ENCODE measurements at places on chromosomes 2 and 18. TPM values are rescaled to one million over a fixed set of nuclear protein-coding genes. Genes with fewer than 3 reads are reported as not detected.

DNA sequence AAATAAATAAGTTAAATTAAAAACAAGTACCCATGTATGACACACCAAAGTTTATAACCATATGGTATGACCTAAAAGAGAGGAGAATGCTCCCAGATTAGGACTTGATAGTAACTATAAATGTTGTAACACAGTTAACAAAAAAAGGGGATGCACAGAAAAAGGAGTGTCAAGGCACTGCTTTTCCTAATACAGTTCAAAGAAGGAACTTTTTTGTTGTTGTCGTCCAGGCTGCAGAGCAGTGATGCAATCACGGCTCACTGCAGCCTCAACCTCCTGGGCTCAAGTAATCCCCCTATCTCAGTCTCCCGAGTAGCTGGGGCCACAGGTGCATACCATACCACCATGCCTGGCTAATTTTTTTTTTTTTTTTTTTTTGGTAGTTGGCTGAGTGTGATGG is 2.7 kb downstream of the NARS1 start:
- peaks cover 2% of the 10 kb centered on the region for H3K36me3 ChIP-seq
- H3K27me3 ChIP-seq = no peaks in the 10 kb centered on the region
- H3K4me3 ChIP-seq = no peak overlapping the region

GRCh38 chr2:14475994-14476393 is 156.5 kb upstream of the LRATD1 start:
- no peaks in the 10 kb centered on the region for H3K27me3 ChIP-seq
- no peaks in the 10 kb centered on the region for H3K36me3 ChIP-seq
- H3K27ac ChIP-seq = no peak overlapping the region
- no peak for DNase-seq

DNA sequence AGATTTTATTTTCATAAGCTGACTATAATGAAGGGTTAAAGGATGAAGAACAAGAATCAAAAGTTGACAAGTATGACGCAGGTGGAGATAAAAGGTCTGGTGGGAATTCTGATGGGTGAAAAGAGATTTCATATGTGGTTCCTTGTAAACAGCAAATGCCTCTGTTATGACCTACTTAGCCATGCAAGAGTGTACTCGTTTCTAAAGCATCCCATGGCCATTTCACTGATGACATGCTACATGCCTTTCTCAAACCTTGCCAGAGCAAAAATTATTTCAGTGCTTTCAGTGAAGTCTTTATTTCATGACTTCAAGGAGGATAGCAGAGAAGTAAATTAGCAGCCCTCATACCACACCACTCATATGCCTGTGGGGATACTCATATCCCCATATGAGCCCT is 71.7 kb downstream of the FEZ2 start:
- no peak overlapping the region for H3K27ac ChIP-seq
- DNase-seq = no peak
- no peaks in the 10 kb centered on the region for H3K36me3 ChIP-seq
- H3K27me3 ChIP-seq = no peaks in the 10 kb centered on the region
- H3K4me1 ChIP-seq = no peaks in the 10 kb centered on the region
- no peak overlapping the region for H3K4me3 ChIP-seq

GRCh38 chr2:120968307-120969015 is 232.8 kb downstream of the GLI2 start:
- no peak overlapping the region for H3K4me3 ChIP-seq
- H3K27me3 ChIP-seq = peaks cover 6% of the 10 kb centered on the region
- H3K4me1 ChIP-seq = no peaks in the 10 kb centered on the region
- H3K27ac ChIP-seq = no peak overlapping the region

- H3K36me3 ChIP-seq = no peaks in the 10 kb centered on the region
- no peaks in the 10 kb centered on the region for H3K27me3 ChIP-seq
Measured at GRCh38 chr18:79545736-79546171, 133.8 kb upstream of the CTDP1 start.

GRCh38 chr2:33503002-33503401 is 26.6 kb downstream of the RASGRP3 start:
- H3K36me3 ChIP-seq = peaks cover 3% of the 10 kb centered on the region
- H3K4me1 ChIP-seq = peaks cover 10% of the 10 kb centered on the region
- no peaks in the 10 kb centered on the region for H3K27me3 ChIP-seq

GRCh38 chr2:11419781-11420180 is 46.2 kb downstream of the E2F6 start:
- H3K36me3 ChIP-seq = peaks cover 5% of the 10 kb centered on the region
- peaks cover 2% of the 10 kb centered on the region for H3K4me1 ChIP-seq
- H3K27me3 ChIP-seq = peaks cover 22% of the 10 kb centered on the region
- no peak for DNase-seq
- no peak overlapping the region for H3K4me3 ChIP-seq
- H3K27ac ChIP-seq = no peak overlapping the region

GRCh38 chr2:168956392-168956791 is 55.3 kb downstream of the G6PC2 start:
- no peaks in the 10 kb centered on the region for H3K4me1 ChIP-seq
- no peak for DNase-seq
- peaks cover 31% of the 10 kb centered on the region for H3K27me3 ChIP-seq

- no peak overlapping the region for H3K4me3 ChIP-seq
- no peaks in the 10 kb centered on the region for H3K36me3 ChIP-seq
- DNase-seq = no peak
- H3K4me1 ChIP-seq = peaks cover 25% of the 10 kb centered on the region
Measured at GRCh38 chr2:64732146-64732545, 78.4 kb upstream of the SERTAD2 start.

DNA sequence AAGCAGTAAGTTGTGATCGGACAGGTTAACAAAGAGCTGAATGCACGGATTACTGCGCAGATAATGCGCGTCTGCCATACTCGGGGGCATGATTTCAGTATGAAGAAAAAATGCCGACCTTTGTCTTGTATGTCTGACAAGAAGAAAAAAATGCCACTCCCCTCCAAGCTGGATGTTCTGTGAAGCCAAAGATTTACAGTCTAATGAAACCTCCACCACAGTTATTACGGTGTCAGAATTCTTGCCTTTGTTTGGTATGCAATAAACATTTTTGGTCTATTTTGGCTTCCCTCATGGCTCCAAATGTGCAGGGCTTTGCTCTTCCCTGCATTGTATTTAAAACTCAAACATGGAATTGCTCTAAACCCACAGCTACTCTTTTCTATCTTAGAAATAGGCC is 72.2 kb upstream of the THUMPD2 start:
- no peak for DNase-seq
- H3K4me3 ChIP-seq = no peak overlapping the region
- H3K36me3 ChIP-seq = peaks cover 2% of the 10 kb centered on the region
- peaks cover 41% of the 10 kb centered on the region for H3K27me3 ChIP-seq
- no peak overlapping the region for H3K27ac ChIP-seq

GRCh38 chr2:20617892-20618467 is 32.9 kb downstream of the HS1BP3 start:
- no peaks in the 10 kb centered on the region for H3K27me3 ChIP-seq
- peaks cover 10% of the 10 kb centered on the region for H3K36me3 ChIP-seq
- H3K27ac ChIP-seq = no peak overlapping the region
- DNase-seq = no peak

- H3K27me3 ChIP-seq = peaks cover 56% of the 10 kb centered on the region
- peaks cover 3% of the 10 kb centered on the region for H3K4me1 ChIP-seq
- H3K36me3 ChIP-seq = no peaks in the 10 kb centered on the region
- DNase-seq = no peak
Measured at GRCh38 chr2:106563195-106563594, 76.0 kb downstream of the CD8B2 start.

DNA sequence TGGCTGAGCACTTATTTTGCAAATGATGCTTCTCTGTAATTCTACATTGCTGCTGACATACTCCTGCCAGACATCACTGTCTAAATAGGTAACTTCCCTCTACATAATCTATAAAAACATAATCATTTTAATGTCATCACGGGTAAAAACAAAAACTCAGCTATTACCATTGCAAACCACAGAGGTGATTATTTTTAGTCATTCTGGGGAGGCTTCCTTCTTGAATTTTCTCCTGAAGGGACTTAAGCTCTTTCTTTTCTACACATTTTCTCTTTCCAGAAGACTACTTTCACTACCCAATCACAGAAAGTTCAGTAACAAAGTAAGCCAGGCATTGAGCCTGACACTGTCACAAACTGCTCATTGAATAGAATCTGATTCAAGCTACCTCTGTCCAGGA is 40.4 kb upstream of the NFU1 start:
- no peak overlapping the region for H3K4me3 ChIP-seq
- peaks cover 30% of the 10 kb centered on the region for H3K4me1 ChIP-seq
- peaks cover 8% of the 10 kb centered on the region for H3K36me3 ChIP-seq
- H3K27me3 ChIP-seq = no peaks in the 10 kb centered on the region
- H3K27ac ChIP-seq = peak overlapping the region; percentile 81

TANC1 gene
- total RNA-seq = 2.6 TPM

CCDC121 gene
- total RNA-seq = 1.3 TPM

TDRD15 gene
- not detected for total RNA-seq

MARCHF4 gene
- not detected for total RNA-seq

AKAIN1 gene
- not detected for total RNA-seq

RAMP1 gene
- not detected for total RNA-seq

NETO1 gene
- not detected for total RNA-seq

All from T-helper 17 cell (primary cell).